H4 (cell line): ENCODE measurements at places on chromosomes 6 and 20. TPM values are rescaled to one million over a fixed set of nuclear protein-coding genes. Genes with fewer than 3 reads are reported as not detected.

Gene FAM8A1
- 5.5 and 7.1 TPM in 2 replicates for total RNA-seq

Gene SCP2D1
- not detected in 2 replicates for total RNA-seq

Gene FRK
- total RNA-seq, result 0.21 and 0.39 TPM in 2 replicates

Gene OR2H2
- total RNA-seq, result not detected in 2 replicates

Gene TFAP2D
- 0.14 and 0.46 TPM in 2 replicates for total RNA-seq

Gene ECT2L
- not detected in 2 replicates for total RNA-seq

Gene ASIP
- total RNA-seq, result not detected in 2 replicates

Gene TRIM15
- 0.04 TPM in 1 of 2 replicates, not detected in the other for total RNA-seq

Gene TMEM63B
- total RNA-seq, result 15.8 and 28.6 TPM in 2 replicates

Gene PRND
- 0.02 TPM in 1 of 2 replicates, not detected in the other for total RNA-seq

Gene HTR1E
- not detected in 2 replicates for total RNA-seq

Gene FAM229B
- 6.6 and 14.1 TPM in 2 replicates for total RNA-seq

Gene GABRR1
- total RNA-seq, result not detected in 2 replicates

Gene GGTLC1
- not detected in 2 replicates for total RNA-seq
